CD4-positive, alpha-beta T cell treated with Interleukin-6 at 100 ng/mL for 8 hours (primary cell): ENCODE measurements at places on chromosomes 7 and 10.

- no peak for DNase-seq
Measured at GRCh38 chr10:92363498-92363897, 72.5 kb downstream of the MARCHF5 start.

- DNase-seq = no peak
Measured at GRCh38 chr10:112775892-112776674, 174.0 kb upstream of the TCF7L2 start.

GRCh38 chr10:112465299-112465883 is 18.4 kb downstream of the VTI1A start:
- DNase-seq = no peak

DNA sequence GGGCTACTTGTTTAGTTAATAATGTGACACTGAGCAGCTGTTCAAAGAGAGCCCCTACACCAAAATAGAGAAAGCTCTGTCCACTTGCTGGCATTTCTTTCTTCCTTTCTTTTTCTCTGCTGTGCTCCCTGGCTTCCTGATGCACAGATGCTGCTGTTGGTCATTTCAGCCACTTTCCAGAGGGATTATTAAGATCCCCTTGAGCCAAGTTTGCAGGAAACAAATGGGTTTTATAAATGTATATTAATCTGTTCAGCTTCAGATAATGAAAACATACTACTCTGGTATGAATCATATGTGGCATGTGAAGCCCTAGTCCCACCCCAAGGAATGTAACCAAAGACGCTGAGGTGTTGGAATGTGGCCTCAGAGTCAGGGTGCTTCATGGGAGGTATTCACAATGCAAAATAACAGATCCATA is 638.2 kb upstream of the FZD8 start:
- DNase-seq = no peak

DNA sequence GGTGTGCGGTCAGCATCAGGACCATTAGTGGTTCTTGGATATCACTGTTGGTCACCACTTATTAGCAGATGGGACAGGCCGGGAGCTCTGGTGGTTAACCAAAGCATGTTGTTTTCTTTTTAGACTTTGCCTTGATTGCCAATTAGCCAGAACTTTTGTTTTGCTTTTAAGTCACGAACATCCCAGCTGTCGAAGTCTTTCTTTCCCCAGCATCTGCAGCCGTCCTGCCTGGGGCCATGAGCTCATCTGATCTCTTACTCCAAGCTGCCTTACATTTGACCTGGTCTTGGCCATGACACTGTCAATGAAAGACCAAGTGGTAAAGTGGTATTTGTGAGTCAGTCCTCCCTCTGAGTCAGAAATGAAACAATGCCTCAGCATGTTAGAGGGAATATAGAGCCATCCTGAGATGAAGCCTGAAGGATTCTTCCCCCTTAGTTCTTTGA is 53.9 kb upstream of the CREB5 start:
- DNase-seq = no peak

DNA sequence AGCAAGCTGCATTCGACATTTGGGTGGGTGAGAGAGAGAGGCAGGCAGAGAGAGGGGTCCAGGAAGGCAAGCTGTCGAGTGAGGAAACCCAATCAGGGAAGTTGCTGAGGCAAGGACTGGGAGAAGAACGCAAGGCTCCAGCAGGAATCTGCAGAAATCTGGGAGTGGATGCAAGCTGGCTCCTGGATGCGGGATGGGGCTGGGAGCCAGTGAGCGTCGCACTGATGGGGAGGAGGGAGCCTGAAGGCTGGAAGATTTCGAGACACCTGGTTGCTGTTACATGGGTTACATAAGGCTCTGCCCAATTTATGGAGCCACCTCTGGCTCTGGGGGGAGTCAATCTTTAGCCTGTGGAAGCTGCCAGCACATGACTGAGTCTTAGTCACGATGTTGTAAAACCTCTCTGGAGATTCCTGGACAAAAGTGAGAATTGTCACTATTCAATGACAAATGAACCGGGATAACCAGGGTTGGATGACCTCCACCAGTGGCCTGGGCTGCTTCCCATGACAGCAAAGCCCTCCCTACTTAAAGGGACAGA is 51.1 kb upstream of the ADRB1 start:
- no peak for DNase-seq

GRCh38 chr10:89163265-89163995 is 43.7 kb downstream of the CH25H start:
- peak; percentile 26 for DNase-seq

DNA sequence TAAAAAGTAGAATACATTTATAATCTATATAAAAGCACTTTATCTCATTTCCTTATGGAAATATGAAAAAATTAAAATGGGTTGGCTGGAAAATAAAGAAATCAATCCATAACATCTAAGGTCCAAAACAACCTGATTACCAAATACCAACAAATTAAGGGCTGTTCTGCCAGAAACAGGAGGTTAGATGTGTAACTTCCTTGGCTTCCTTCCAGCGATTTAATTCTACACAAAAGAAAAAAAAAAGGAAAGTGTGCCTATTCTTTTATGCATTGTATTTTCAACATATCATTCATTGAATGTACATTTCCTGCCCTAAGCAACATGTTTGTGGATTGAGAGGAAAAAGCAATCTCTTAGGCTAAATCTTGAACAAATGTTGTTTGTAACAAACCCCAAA is 36.2 kb upstream of the USP6NL start:
- no peak for DNase-seq

GRCh38 chr7:137354396-137354795 is 10.9 kb upstream of the PTN start:
- no peak for DNase-seq

GRCh38 chr7:46291601-46292150 is 370.6 kb upstream of the IGFBP3 start:
- DNase-seq = no peak

DNA sequence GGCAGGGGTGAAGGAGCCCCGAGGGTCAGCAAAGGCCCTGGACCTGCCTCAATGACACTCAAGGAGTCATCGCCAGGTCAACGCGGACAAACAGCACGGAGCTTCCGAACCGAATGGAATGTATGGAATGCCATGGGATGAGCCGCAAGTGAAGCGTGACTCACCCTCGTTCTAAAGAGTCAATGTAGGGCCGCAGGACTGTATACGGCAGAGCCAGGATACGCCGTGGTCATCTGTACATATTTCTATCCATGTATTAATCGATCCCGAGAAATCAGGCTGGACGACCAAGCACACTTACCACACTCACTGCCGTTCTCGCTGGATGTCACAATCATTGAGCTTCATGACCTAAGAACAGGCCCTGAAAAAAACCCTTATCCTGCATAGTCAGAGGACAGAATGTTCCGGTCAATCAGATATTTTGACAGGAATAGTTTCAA is 4.3 kb downstream of the SNX8 start:
- DNase-seq = no peak

GRCh38 chr10:11551916-11552602 is 59.4 kb downstream of the USP6NL start:
- no peak for DNase-seq

DNA sequence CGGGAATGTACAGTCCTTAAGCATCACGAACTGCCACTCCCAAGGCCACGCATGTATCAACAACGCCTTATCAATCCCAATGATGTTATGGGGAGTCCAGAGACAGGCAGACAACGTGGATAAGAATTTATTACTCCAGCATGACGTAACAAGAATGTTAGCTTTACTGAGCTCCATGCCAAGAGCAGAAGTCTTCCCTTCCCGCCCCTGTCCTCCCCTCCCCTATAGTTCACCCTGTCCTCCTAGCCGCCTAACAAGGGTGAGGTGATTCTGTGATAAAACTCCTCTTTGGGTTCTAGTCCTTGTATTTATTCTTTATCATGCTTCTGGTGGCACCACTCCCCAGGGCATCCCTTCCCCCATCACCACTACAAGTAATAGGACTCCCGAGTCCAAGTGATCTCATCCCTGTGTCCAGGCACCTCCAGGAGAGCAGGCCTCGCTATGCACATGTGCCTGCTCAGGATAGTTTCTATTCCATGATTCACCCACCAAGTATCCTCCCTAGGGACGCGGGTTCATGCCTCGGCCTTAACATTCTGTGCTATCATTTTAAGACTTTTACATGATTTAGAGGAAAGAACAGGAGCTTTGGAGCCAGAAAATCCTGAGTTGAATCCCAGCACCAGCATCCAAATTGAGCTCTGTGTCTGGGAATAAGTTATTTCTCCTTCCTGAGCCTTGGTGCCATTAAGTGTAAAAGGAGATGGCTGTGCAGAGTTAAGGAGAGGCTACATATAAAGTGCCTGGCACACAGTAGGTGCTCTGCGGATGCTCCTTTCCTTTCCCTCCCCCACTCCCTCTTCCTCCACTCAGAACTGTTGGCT is 15.4 kb downstream of the GSDME start:
- DNase-seq = no peak

DNA sequence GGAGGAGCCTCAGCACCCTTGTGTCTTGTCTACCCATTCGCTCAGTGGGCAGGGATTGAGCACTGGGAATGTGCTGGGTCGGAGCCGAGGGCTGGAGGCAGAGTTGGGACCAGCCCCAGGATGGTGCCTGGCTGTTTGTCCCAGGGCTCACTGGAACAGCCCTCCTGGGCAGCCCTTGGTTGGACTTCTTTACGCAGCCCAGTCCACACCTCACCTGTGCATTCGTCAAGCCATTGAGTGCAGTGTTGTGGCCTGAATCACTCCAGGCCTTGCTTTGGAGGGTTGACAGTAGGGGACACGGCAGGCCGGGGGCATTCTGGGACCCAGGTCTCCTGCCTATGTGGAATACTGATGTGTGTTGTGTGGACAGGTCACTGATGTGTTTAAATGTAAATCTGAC is 229.6 kb downstream of the MGMT start:
- DNase-seq = no peak

- DNase-seq = no peak
Measured at GRCh38 chr7:24881623-24882022, 98.4 kb downstream of the OSBPL3 start.

GRCh38 chr10:21978191-21978862 is 25.2 kb downstream of the DNAJC1 start:
- no peak for DNase-seq

GRCh38 chr10:13844651-13845050 is 257.9 kb downstream of the PRPF18 start:
- DNase-seq = no peak
